ENCODE measurements at places on chromosomes 2 and 18. TPM values are rescaled to one million over a fixed set of nuclear protein-coding genes. Genes with fewer than 3 reads are reported as not detected.

MROH2A gene
- total RNA-seq: 0.08 TPM

DNA sequence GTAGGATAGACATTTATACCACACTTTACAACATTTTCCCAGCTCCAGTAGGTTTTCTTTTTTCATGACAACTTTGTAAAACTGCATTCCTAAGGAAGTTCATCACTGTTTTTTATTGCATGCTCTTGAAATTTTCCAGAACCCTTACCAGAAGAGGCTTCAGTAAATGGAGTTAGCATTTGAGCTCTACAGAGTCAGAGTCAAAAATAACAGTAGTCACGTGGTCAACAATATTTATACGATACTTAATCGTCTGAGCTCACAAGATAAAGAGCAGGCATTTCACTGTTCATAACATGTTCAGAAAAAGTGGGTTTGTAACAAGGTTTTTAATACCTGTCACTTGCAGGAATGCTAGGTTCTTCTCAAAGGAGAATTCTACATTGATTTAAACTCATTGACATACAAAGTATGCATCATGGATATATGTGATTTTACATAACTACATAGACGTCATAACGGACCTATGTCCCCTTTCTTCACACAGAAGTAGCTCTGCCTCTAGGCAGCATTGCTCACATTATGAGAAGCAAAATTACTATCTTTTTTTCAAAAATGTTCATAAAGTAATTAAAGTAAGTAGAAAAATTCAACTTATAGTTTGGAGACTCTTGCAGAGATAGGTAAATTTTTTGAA is 187.0 kb upstream of the COL3A1 start:
- no peak overlapping the region for H3K4me3 ChIP-seq
- H3K4me1 ChIP-seq: no peaks in the 10 kb centered on the region
- no peaks in the 10 kb centered on the region for H3K27me3 ChIP-seq

DNA sequence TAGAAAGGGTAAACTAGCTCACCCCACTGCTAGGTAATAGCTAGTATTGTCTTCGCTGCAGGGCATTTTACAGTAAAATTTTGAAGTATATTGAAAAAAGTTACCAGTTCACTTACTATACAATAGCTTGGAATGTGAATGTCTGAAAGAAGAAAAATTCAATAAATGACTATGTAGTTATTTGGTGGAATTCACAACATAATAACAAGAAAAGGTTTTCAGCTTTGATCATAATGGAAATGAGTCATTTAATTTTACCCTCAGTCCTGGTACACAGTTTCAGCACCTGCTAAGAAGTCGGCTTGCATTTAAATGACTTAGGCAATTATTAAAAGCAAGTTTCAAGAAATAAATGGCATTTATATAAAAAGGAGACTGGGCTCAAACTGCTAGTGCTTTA is 90.4 kb downstream of the NUP35 start:
- H3K27me3 ChIP-seq: no peaks in the 10 kb centered on the region
- H3K36me3 ChIP-seq: no peaks in the 10 kb centered on the region
- H3K4me1 ChIP-seq: no peaks in the 10 kb centered on the region
- H3K4me3 ChIP-seq: no peak overlapping the region
- DNase-seq: no peak
- no peak overlapping the region for H3K27ac ChIP-seq

- H3K27me3 ChIP-seq: peaks cover 15% of the 10 kb centered on the region
- DNase-seq: no peak
- H3K4me3 ChIP-seq: no peak overlapping the region
- H3K4me1 ChIP-seq: no peaks in the 10 kb centered on the region
Observed at GRCh38 chr2:176646033-176646615, 376.9 kb downstream of the MTX2 start.

- no peak overlapping the region for H3K27ac ChIP-seq
- peaks cover 38% of the 10 kb centered on the region for H3K4me1 ChIP-seq
- H3K36me3 ChIP-seq: no peaks in the 10 kb centered on the region
- H3K27me3 ChIP-seq: no peaks in the 10 kb centered on the region
Observed at GRCh38 chr2:233819884-233820773, 34.2 kb downstream of the HJURP start.

HNMT gene
- 93.6 TPM for total RNA-seq

- no peak overlapping the region for H3K27ac ChIP-seq
- H3K4me1 ChIP-seq: peaks cover 13% of the 10 kb centered on the region
- H3K27me3 ChIP-seq: no peaks in the 10 kb centered on the region
- no peak for DNase-seq
- no peaks in the 10 kb centered on the region for H3K36me3 ChIP-seq
- H3K4me3 ChIP-seq: no peak overlapping the region
Observed at GRCh38 chr2:232877940-232878511, 8.0 kb downstream of the SNORC start.

DNAJC5G gene
- not detected for total RNA-seq

- H3K4me3 ChIP-seq: no peak overlapping the region
- no peak overlapping the region for H3K27ac ChIP-seq
- no peaks in the 10 kb centered on the region for H3K36me3 ChIP-seq
- DNase-seq: no peak
Observed at GRCh38 chr2:167506395-167506794, 618.1 kb downstream of the XIRP2 start.

ABCG8 gene
- 81.2 TPM for total RNA-seq

FSHR gene
- total RNA-seq: not detected

DNA sequence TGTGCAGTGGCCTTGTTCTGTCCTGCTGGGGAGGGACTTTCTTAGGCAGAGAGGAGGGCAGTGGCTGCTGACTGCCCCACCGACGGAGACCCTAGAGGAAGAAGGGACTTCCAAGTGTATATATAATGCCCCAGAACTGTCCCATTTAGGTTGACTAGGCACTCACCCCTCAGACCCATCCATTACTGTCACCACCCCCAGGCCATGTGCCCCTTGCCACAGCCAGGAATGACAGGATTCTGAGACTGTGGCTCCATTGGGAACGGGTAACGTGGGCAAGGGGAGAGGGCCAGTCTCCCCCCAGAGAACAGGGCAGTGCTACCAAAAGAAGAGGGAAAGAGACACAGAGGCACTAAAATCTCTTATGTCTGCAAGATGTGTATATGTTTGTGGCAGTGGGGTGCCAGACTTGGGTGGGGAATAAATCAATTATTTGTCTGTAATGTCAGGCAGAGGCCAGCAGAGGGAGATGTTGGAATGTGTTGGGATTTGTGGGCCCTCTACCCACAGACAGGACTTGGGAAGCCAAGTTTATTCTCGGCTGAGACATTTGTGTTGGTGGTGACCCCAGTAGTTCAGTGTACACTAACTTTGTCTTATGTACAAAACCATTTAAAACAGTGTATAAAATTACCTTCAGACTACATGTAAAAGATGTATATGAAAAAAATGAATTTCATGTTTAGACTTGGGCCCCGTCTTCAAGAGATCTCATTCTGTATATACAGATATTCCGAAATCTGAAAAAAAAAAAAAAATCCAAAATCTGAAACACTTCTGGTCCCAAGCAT is 24.0 kb upstream of the TMEM37 start:
- no peak for DNase-seq
- peaks cover 16% of the 10 kb centered on the region for H3K4me1 ChIP-seq
- no peaks in the 10 kb centered on the region for H3K36me3 ChIP-seq

- no peak for DNase-seq
- H3K27ac ChIP-seq: no peak overlapping the region
- no peaks in the 10 kb centered on the region for H3K27me3 ChIP-seq
- no peak overlapping the region for H3K4me3 ChIP-seq
- no peaks in the 10 kb centered on the region for H3K4me1 ChIP-seq
Observed at GRCh38 chr2:202101026-202101579, 28.0 kb downstream of the KIAA2012 start.

SCYGR4 gene
- not detected for total RNA-seq

IL1B gene
- total RNA-seq: 1.0 TPM

NEU4 gene
- 5.4 TPM for total RNA-seq

CCDC85A gene
- 0.17 TPM for total RNA-seq

GRCh38 chr2:225748609-225749008 is 349.1 kb downstream of the NYAP2 start:
- H3K36me3 ChIP-seq: no peaks in the 10 kb centered on the region
- no peak overlapping the region for H3K4me3 ChIP-seq
- no peak overlapping the region for H3K27ac ChIP-seq
- H3K4me1 ChIP-seq: no peaks in the 10 kb centered on the region
- no peaks in the 10 kb centered on the region for H3K27me3 ChIP-seq

NEURL3 gene
- 1.8 TPM for total RNA-seq

ABCA12 gene
- not detected for total RNA-seq

CRYBA2 gene
- not detected for total RNA-seq

DNA sequence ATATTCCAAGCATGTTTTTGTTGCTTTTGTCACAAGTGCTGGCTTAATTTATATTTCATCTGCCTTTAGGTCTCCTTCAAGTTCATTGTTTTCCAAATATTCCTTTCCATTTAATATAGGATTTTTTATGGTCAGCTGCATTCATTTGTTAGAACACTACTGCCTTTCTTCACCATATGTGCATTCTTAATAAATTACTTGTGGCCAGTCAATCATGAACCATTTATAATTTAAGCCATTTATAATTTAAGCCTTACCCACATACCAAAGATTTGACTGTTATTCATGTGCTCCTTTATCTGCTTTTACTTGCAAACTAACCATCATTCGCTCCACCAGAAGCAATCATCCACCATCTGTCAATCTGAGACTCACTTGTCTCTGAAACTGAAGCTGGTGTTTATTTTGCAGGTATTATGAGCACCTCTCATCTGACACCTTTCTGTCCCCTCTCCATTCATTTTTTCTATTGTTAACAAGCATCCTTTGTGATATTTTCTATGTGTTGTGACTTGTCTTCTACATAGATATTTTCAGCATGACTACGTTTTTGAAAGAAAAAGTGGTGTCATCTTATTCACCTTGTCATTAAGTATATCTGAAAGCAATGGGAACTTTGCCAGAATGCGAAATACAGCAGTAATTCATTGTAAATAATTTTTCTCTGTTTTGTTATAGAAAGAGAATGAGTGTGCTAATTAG is 786.8 kb downstream of the KCNJ3 start:
- no peaks in the 10 kb centered on the region for H3K36me3 ChIP-seq
- no peaks in the 10 kb centered on the region for H3K27me3 ChIP-seq
- H3K4me1 ChIP-seq: no peaks in the 10 kb centered on the region
- no peak overlapping the region for H3K4me3 ChIP-seq

MYOM1 gene
- total RNA-seq: 48.4 TPM

MAP2 gene
- total RNA-seq: 0.70 TPM

ADGRF3 gene
- total RNA-seq: 0.09 TPM

CHST9 gene
- total RNA-seq: 0.42 TPM

GRCh38 chr2:136439064-136439676 is 321.2 kb upstream of the CXCR4 start:
- H3K27ac ChIP-seq: no peak overlapping the region
- H3K4me3 ChIP-seq: no peak overlapping the region
- H3K36me3 ChIP-seq: no peaks in the 10 kb centered on the region
- DNase-seq: no peak

DNA sequence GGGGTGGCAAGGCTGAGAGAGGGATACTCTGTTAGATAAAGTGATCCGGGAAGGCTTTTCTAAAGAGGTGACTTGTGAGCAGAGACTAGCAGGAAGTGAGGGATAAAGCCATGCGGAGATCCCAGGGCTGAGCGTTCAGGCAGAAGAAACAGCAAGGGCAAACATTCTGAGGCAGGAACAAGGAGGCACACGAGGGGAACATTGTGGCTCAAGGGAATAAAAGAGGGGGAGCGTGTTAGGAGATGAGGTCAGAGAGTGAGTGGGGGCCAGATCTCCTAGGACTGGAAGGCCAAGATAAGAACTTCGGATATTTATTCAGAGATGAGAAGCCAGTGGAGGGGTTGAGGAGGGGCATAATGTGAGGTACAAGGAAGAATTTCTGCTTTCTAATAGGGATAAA is 67.1 kb downstream of the ACTR2 start:
- H3K27me3 ChIP-seq: no peaks in the 10 kb centered on the region
- no peaks in the 10 kb centered on the region for H3K4me1 ChIP-seq
- H3K4me3 ChIP-seq: no peak overlapping the region
- DNase-seq: no peak
- no peaks in the 10 kb centered on the region for H3K36me3 ChIP-seq

NETO1 gene
- not detected for total RNA-seq

DNA sequence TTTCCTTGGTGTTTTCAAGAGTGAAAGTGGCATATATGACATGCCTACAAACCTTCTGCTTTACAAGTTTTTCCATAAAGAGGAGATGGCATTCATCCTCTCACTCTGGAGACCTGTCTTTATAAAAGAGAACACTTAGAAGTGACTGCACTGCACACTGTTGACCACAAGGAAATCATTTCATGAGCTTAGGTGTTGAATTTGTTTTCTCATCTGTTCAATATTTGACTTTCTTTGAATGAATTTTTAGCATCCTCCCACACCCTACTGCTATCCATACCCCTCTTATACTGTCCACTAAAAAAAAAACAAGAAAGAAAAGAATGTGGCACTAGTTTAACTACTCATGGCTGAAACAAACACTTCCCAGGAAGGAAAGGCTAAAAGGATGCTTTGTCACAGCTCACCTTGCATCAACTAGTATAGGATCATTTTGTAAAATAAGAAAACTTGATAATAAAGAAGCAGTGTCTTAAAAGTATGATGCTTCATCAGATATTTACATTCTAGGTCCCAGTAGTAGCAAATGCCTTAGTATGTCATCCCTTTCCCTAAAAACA is 83.0 kb downstream of the ACVR1 start:
- H3K27me3 ChIP-seq: no peaks in the 10 kb centered on the region
- peaks cover 32% of the 10 kb centered on the region for H3K4me1 ChIP-seq
- DNase-seq: no peak

DNA sequence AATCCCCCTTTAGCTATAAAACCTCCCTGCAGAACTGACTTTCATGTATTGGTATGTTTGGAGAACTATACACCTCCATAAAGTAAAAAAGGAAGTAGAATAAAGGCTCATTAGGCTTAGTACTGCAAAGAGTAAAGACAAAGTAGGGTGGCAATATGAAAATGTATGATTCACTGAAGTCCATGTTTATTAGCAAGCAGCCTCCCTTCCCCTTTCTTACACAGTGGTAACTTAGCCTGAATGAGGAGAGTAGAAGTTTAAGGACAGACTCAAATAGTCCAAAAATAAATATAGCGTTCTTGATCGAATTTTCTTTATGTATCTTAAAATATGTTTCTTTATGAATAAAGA is 1.5 kb downstream of the ZNF804A start:
- H3K27me3 ChIP-seq: no peaks in the 10 kb centered on the region
- no peak overlapping the region for H3K4me3 ChIP-seq
- no peak for DNase-seq
- peaks cover 14% of the 10 kb centered on the region for H3K4me1 ChIP-seq

- no peak overlapping the region for H3K27ac ChIP-seq
- no peaks in the 10 kb centered on the region for H3K36me3 ChIP-seq
- no peaks in the 10 kb centered on the region for H3K27me3 ChIP-seq
- DNase-seq: no peak
Observed at GRCh38 chr2:29376541-29376940, 261.3 kb downstream of the CLIP4 start.

DNA sequence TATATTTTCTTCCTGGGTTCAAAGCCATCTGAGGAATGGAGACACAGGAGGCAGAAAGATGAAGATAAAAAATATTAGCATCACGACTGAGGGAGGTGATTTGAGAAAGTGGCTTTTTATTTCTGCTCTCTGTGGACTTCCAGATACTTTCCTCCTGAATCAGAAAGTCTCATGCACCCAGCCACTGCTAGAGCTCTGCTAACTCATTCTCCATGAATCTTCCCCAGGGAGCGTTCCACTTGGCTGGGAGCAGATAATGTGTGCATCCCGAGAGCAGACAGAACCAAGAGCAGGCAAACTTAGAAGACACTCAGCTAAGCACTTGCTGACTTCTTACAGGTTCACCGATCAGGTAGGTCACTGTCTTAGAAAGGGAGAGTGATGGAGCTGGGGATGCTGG is 264.1 kb upstream of the THUMPD2 start:
- no peak overlapping the region for H3K27ac ChIP-seq
- H3K4me3 ChIP-seq: no peak overlapping the region
- no peak for DNase-seq
- H3K36me3 ChIP-seq: no peaks in the 10 kb centered on the region

- H3K27ac ChIP-seq: no peak overlapping the region
- no peaks in the 10 kb centered on the region for H3K27me3 ChIP-seq
- no peak for DNase-seq
- no peak overlapping the region for H3K4me3 ChIP-seq
Observed at GRCh38 chr2:123415678-123416077, 609.4 kb upstream of the CNTNAP5 start.
